ENCODE measurements at places on chromosomes 1 and 21. TPM values are rescaled to one million over a fixed set of nuclear protein-coding genes. Genes with fewer than 3 reads are reported as not detected.

CYP4A22 gene
- total RNA-seq: not detected

PLPPR5 gene
- 1.1 TPM for total RNA-seq

S100A7A gene
- total RNA-seq: not detected

LCE3E gene
- total RNA-seq: not detected

IL22RA1 gene
- total RNA-seq: not detected

RAB13 gene
- total RNA-seq: 73.4 TPM

NECTIN4 gene
- 0.69 TPM for total RNA-seq

KCNE1 gene
- total RNA-seq: 1.1 TPM

Data from melanocyte of skin (primary cell).